Kidney tubule cell (primary cell): ENCODE measurements at places on chromosomes 7 and 10.
A peak's percentile ranks its signal among the peaks of the same experiment; 100 is the strongest.

DNA sequence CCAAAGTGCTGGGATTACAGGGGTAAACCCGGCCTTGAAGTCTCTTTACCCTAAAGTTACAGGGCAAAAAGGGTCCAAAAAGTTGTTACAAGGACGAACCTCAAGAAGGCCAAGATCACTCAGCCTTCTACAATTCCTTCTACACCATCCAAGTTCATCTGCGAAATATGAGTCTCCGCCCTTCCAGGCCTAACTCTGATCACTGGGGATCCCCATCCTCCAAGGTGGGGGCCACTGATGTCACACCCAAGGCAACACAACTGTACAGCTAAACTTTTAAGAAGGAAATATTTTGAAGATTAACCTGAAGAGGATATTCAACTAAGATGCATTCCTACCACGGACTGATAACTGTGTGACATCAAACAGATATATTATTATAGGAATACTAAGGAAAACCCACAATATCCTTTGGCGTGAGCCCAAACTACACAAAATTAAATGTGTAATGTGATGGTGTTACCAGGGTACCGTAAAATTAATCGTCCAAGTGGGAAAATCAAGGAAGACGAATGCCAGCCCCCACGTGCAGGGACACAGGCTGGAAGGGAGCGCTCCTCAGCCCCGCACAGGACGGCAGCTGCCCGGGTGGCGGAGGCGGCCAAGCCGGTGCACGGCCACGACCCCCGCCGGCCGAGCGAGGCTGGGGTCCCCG, 1.0 kb downstream of the PAXIP1 start:
- peak; percentile 22 for DNase-seq

DNA sequence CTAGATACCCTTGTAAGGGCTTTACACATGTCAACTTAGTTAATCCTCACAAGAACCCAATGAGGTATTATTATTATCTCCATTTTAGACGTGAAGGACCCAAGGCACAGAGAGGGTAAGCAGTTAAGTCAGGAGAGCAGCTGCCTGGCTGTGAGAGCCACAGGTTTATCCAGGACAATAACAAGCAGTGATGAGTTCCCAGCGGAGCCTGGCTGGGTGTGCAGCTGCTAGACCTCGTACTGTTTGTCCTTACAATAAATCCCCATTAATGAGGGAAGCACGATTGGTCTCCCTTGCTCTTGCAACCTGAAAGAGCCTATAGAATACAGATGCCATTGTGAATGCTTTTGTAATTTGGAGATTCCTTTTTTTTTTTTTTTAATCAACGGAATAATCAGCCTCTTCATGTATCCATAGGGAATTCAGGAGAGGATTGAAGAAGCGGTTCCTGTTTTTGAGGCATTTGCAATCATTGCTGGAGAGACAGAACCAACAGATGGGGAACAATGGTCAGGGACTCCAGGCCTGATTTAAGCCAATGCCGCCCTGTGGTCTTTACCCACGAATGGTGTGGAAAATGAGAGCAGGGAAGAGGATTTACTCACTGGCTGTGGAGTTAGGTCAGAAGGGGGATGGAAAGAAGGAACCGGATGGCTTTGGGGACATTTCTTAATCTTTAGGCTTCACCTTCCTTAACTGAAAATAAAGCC, 12.3 kb upstream of the ASB4 start:
- DNase-seq, result no peak

- no peak for DNase-seq
These were observed 270.7 kb downstream of the PRPF18 start for GRCh38 chr10:13857451-13857850.

- no peak for DNase-seq
These were observed 5.9 kb downstream of the RET start for GRCh38 chr10:43082746-43083145.

DNA sequence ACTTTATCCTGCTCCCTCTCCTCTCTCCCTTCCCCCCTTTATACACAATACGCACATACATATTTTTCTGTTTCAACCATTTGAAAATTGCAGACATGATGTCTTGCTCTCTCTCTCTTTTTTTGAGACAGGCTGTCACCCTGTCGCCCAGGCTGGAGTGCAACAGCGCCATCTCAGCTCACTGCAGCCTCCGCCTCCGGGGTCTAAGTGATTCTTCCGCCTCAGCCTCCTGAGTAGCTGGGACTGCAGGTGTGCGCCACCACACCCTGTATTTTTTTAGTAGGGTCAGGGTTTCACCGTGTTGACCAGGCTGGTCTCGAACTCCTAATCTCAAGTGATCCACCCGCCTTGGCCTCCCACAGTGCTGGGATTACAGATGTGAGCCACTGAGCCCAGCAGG, 38.5 kb downstream of the KLHDC10 start:
- no peak for DNase-seq

GRCh38 chr7:2157473-2158279, 75.1 kb downstream of the MAD1L1 start:
- no peak for DNase-seq
